GM18507 (cell line): ENCODE measurements at places on chromosomes 4 and X.

- DNase-seq = no peak
Measured at GRCh38 chr4:951594-952468, 19.6 kb downstream of the TMEM175 start.

DNA sequence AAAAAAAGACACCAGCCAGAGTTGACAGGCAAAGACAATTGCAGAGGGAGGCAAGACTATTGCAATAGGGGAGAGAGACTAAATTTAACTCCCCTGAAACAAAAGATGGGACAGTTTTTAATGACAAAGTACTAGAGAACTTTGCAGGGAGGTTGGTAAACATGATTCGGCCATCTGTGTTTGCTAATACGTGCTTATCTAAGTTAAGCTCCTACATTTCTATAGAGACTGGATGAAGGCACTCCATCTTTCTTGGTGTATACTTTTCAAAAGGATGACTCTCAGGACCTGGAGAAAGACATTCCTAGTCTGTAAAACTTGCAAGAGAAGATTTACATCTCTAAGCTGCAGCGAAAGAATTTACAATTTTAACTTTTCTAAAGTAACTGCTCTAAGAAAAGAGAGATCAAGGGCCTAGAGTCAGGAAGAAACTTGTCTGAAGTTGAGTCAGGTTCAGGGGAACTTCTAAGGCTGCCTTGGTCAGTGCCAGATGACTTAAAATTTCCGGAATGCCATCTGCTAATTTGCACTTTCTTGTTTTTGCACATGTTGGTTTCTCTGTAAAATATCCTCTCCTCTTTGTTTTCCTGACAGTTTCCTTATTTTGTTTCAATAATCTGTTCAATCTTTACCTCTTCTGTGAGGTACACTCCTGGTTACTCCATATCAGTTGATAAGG lies 10.6 kb downstream of the ADAM29 start:
- no peak for DNase-seq

GRCh38 chr4:42955746-42956505 lies 63.4 kb downstream of the GRXCR1 start:
- DNase-seq = no peak

DNA sequence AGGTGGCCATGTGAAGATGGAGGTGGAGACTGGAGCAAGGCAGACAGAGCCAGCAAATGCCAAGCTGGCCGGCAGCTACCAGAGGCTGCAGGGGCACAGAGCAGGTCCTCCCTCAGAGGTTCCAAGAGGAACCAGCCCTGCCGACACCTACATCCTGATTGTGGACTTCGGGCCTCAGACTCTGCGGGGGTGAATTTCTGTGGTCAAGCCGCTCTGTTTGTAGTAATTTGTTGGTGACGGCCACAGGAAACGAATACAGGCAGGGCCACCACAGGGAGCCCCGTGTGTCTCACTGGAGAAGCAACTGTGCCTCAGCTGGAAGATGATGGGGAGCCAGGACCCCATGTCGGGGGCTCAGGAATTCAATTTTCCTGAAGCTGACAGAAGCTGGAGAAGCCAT lies 28.3 kb downstream of the ZFYVE28 start:
- DNase-seq = no peak

DNA sequence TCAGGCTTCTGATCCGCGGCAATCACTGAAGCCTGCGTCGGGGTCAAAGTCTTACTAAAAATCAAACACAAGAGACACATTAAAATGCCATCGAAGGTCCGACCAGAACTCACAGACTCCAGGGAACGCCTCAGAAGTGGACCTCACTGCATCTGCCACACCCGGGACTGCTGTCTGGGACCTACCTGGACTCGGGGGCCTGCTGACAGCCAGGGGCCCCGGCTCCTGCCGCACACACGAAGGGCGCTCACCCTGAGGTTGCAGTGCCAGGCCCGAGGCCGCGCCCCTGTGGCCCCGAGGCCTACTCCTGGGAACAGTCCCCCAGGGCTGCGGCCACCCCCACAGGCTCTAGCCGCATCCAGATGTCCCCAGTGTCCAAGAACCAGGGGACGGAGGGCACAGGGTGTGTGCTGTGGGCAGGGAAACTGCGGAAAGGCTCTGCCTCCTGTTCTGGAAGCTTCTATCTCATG lies 7.4 kb downstream of the CTBP1 start:
- no peak for DNase-seq

- DNase-seq = no peak
Measured at GRCh38 chr4:120017939-120018692, 48.5 kb downstream of the MAD2L1 start.

DNA sequence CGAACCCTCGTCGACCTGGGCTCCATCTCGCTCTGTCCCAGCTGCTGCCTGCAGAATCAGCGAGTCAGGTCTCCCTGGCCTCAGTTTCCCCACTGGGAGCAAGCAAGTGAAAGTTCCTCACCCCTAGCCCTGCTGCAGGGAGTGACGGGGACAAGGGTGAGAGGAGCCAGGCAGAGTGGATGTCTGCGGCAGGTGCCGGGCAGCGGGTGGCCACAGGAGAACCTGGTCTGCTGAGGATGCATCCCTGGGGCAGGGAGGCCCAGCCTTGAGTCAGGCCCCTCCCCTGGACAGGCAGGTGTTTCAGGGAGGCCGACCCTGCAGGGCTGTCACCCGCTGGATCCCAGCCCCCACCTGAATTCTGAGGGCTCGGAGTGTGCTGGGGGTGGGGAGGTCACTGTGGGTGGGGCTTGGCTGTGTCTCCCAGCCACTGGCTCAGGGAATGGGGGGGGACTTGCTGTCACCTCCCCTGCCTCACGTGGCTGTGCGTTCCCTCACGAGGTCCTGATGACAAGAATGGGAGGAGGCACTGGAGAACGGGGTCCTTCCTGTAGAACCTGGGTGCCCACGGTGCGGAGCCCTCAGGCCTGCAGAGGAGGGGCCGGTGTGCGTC lies 33.2 kb downstream of the LRPAP1 start:
- no peak for DNase-seq

- no peak for DNase-seq
Measured at GRCh38 chr4:173211838-173212237, 43.2 kb downstream of the GALNT7 start.

DNA sequence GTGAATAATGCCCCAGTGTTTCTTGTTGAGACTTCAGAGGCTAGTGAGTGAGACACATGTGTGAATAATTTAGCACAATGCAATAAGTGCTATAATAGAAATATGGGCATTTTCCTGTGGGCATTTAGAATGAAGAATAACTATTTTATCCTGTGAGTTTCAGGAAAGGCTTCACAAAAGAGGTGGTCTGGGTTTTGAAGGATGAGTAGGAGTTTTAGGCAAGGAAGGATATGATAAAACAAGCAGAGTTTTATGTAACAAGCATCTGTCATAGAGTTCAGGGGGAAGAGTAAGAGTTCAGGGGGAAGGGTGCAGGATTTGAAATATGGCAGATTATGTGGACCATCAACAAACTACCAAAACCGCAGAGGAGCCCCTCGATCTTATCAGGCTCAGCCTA lies 529.2 kb downstream of the INPP4B start:
- no peak for DNase-seq

- DNase-seq = no peak
Measured at GRCh38 chr4:118969359-118969758, 80.7 kb downstream of the SYNPO2 start.

DNA sequence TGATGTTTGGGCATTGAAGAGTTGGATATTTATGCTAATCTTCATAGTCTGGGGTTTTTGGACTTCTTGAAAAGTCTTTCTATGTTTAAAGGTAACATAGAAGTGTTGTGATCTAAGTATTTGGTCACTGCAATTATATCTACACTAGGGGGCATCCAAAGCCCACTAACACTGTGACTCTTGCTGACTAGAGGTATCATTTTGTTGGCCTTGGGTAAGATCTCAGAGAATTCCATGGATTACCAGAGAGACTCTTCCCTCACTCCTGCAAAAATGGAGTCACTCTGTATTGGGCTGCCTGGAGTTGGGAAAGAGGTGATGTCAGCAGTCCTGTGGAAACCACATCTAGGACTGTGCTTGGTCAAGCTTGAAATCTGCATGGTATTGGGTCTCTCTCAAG lies 1077.6 kb downstream of the FAM133A start:
- DNase-seq = no peak

- no peak for DNase-seq
Measured at GRCh38 chrX:88865634-88866033, 118.6 kb downstream of the CPXCR1 start.

- DNase-seq = no peak
Measured at GRCh38 chr4:98648602-98649001, 9.8 kb downstream of the TSPAN5 start.

GRCh38 chrX:19075754-19076153 lies 46.5 kb downstream of the ADGRG2 start:
- no peak for DNase-seq
